ENCODE measurements at places on chromosomes 11 and 22.

DNA sequence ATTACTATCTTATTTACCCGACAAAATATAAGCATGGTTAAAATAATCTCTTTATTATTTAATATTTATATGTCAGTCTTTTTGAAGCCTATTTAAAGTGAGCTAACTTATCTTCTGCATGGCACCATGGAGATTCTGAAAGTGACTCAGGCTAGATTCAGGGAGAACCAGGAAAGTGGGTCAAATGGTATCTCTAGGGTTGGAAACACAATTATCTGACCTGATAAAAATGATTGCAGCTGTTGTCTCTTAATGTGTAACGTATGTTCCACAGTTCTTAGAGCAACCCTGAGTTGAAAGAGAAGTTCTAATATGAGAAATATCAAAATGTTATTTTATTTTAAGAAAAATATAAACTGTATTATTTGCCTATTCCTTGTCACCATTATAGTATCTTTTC, 143.1 kb upstream of the CARD18 start:
- DNase-seq: no peak

DNA sequence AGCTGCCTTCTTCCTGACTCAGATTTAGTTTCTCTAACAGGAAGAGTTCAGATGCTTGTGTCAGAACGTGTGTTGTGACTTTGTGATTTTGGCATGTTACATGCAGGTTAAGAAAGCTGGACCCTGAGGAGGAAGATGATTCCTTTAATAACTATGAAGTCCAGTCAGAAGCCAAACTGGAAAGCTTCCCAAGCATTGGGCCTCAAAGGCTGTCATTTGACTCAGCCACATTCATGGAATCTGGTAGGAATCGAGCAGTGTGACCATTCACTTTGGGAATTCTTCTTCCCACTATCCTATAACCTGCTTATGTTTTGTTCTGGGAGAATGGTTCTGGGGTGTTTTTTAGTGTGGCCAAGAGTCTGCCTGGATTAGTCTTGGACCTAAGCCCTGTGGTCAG, 48.0 kb downstream of the CABIN1 start:
- no peak for DNase-seq

DNA sequence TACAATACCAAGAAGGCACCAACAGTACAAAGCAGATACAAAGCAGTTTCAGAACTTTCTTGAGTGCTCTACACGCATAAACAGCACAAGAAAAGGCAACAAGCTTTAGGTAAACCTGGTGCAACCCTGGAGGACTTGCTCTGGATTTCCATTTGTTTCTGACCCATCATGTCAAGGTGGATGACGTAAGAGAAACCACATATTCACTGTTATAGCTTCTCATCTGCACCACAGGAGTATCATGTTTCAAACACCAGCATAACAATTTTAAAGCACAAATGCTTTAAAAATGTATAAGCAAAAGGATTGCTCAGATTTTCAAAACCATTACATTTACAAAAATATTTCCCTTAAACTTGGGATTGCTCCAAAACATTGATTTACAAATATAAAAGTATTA, 25.0 kb upstream of the YPEL1 start:
- no peak for DNase-seq

GRCh38 chr11:13944911-13945425, 17.6 kb upstream of the SPON1 start:
- DNase-seq: no peak

DNA sequence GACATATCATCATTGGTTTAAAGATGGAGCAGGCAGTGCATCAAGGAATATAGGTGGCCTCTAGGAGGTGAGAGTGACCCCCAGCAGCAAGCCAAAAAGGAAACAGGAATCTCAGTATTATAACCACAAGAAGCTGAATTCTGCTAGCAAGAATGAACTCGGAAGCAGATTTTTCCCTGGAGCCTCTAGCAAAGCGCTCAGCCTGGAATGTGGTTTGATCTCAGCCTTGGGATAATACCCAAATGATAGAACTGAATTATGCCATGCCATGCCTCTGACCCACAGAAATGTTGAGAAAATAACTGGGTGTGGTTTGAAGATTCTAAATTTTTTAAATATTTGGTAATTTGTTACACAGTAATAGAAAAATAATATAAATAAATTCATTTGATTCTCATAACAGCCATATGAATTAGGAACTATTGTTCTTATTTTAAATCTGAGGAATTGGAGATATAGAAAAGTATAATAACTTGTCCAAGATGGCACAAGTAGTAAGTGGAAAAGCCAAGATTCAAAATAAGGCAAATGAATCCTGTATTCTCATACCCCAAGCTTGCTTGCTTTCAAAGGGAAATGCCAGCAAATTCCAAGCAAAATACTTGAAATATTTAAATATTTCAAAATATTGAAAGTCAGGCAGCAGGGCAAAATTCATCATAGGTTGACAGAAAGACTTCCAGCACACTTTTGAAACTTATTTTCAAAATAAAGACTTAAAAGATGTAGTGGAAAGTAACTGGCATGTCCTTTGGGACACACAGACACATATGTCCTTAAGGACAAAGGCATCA, 567.4 kb downstream of the KCNA4 start:
- no peak for DNase-seq

- DNase-seq: no peak
Observed at GRCh38 chr22:25729016-25729995, 12.7 kb upstream of the MYO18B start.

DNA sequence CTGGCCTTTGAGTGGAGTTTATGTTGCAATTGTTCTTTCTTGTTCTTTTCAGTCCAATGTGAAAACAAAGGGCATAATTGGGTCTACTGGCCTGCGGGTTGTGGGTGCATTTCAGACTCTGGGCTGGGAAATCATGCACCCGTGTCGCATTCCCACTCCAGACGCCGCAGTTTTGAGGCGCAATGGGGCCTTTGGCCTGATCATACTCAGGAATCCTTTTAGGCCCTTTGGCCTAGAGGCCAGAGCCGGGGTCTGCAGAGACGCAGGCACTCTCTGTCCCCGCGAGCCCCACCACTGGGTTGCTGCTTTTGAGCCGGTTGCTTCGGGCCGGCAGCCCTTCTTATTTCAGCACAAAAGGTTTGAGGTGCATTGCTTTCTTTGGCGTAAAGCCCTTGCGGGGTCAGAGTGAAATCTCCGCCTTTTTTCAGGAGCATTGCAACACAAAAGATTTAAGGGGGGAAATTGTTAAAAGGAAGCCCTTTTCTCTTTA, 48.4 kb upstream of the DBX1 start:
- DNase-seq: no peak
